Keratinocyte (primary cell): ENCODE measurements at places on chromosomes 3 and 15.
A peak's percentile ranks its signal among the peaks of the same experiment; 100 is the strongest.

DNA sequence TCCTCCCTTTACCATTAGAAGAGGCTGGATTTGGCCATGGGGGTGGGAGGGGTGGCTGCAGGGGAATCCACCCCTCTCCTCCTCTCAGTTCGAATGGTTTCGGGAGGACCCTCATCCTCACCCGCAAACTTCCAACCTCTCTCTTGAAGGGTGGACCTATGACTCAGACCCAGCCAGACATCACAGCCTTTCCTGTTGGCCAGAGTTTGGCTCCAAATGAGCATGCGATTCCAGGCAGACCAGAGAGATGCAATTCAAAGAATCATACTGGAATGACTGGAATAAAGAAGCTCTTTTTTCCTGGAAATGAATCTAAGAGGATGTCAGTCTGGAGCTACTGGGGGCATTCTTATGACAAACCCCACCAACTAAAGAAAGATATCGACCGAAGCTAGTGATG lies 516.7 kb upstream of the MDFIC2 start:
- DNase-seq: no peak

- DNase-seq: no peak
Measured at GRCh38 chr3:197337656-197338055, 39.2 kb upstream of the DLG1 start.

DNA sequence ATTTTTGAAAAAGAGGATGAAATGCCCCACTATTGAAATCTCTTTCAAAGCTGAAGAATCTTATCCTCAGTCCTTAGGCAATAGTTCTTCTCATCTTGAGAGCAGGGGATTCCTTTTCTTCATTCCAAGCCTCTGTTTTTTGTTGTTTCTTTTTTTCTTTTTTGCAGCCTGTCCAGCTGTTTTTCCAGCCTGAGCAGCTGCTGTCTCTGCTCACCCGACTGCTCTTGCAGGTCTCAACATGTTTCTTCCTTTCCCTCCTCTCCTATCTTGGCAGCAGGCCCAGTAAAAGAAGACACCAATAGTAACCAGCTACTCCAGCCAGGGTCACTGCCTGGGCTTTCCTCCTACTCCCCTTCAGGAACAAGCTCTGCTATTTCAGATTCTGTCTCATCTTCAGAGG lies 23.8 kb downstream of the MEX3B start:
- DNase-seq: peak; percentile 13

- DNase-seq: no peak
Measured at GRCh38 chr15:27686369-27686768, 412.7 kb downstream of the OCA2 start.

GRCh38 chr3:112302881-112303763 lies 9.1 kb upstream of the SLC9C1 start:
- no peak for DNase-seq

DNA sequence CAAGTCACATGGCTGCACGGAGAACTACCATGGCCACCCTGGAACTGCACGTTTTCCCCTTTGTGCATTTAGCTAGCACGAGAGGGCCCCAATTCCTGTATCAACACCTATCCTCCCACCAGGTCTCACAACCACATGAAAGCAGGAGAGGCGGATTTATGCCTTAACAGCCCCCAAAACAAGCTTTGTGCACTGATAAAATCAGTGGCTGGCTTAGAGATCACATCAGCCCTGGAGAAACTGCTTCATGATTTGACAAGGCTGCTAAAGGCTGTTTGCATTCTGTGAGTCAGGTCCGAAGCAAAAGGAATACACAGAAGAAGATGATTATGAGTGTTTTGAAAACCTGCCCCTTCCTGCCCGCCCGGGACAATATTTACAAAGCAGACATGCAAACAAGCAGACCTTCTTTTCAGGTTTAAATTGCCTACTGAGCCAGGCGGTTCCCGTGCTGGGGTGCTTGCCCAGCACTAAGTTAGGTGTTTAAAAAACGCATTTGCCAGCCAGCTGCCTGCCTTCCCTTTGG lies 25.9 kb downstream of the CEMIP start:
- DNase-seq: no peak

DNA sequence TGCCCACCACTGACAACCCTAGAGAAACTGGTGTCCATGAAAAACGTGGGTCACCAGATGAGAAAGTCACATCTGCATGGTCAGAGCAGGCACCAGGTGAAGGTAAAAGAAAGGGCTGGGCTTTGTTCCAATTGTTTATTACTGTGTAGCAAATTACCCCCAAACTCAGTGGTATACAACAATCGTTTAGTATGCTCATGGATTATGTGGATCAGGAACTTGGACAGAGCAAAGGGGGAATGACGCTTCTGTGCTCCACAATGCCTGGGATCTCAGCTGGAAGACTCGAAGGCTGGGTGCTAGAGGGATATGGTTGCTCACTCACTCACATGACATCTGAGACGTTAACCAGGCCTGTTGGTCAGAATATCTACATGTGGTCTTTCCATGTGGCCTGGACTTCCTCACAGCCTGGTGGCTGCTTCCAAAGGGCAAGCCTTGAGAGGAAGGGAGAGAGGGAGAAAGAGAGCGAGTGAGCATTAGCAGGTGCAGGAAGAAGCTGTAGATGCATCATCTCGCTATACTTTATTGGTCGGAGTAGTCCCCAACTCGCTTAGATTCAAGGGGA lies 44.9 kb downstream of the LPP start:
- no peak for DNase-seq

DNA sequence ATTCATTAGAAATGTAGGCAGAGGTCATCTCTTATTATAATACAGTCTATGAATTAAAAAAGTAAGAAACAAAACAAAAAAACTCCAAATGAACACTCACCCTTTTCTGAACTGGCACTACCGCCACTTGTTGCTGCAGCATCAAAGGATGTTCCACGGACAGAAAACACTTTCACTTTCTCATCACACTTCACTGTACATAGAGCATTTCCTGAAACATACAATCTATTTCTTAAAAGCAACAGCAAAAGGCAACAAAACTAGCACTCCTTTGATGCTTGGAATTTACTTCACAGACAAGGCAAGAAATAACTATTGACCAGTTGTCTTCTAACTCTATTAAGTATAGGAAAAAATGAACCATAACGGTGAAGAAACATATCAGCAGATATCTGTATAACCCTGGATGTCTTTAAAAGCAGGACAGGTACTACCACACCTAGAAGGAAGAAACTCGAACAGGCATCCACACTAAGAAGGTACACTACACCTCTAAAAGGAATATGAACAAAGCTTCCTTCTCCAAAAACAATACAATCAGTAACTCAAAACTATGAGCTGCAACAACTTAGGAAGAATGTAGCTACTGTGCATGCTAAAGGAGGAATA lies 24.9 kb downstream of the ETFA start:
- DNase-seq: no peak

GRCh38 chr3:154684021-154684420 lies 254.0 kb upstream of the GPR149 start:
- DNase-seq: no peak

DNA sequence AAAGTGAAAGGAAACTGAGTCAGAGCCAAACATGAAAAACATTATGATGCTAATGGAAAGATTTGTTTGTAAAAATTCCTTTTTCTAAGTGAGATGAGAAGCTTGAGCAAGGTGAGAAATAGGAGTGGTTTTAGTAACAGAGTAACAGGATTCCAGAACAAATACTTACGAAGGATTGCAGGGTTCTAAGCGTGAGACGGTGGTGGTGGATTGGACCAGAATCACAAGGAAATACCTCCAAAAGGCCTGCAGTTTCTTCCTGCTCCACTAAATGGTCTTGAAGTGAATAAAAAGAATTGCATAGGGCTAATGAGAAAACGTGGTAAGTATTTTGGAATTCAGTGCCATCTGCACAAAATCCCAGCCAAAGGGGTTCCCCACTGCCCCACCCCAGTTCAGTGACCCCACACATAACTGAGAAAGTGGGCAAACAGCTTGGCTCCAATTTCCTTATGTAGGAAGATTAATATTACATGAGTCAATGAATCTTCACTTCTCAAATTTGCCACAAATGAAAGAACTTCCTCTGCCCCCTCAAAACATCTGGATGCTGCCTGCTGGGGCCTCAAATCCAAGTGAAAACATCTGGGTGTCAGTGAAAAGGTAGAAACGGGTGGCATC lies 283.8 kb upstream of the NR2F2 start:
- no peak for DNase-seq

- DNase-seq: no peak
Measured at GRCh38 chr3:186895406-186895805, 34.9 kb upstream of the ST6GAL1 start.

GRCh38 chr3:23743141-23743784 lies 62.5 kb upstream of the UBE2E1 start:
- DNase-seq: no peak

GRCh38 chr3:164360738-164361406 lies 717.4 kb downstream of the SI start:
- no peak for DNase-seq

DNA sequence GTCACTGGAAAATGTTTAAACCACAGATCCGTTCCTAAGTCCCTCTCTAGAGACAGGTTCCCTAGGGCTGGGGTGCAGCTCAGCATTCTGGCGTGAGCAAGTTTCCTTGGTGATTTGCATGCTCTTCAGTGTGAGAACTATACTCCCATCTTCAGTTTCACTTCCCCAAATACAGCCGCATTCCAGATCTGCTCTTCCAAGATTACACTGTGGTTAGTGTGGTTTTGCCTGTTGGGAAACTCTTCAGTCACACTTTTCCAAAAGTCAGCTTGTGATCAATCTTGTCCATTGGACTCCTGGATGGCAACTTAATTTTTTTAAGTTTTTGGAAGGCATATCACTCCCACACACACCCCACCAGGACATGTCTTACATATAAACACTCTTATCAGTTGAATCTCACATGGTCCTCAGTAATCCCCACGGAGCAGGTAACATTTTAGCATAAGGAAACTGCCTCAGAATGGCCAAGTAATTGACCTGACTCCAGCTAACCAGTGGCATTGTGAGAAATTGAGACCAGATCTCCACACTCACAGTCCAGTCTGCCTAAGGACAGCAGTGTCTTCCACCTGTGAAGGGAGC lies 33.5 kb upstream of the PTPN23 start:
- no peak for DNase-seq

GRCh38 chr3:69012800-69013252 lies 658 bp downstream of the EOGT start:
- no peak for DNase-seq

- no peak for DNase-seq
Measured at GRCh38 chr3:39961230-39961629, 151.8 kb downstream of the MYRIP start.

DNA sequence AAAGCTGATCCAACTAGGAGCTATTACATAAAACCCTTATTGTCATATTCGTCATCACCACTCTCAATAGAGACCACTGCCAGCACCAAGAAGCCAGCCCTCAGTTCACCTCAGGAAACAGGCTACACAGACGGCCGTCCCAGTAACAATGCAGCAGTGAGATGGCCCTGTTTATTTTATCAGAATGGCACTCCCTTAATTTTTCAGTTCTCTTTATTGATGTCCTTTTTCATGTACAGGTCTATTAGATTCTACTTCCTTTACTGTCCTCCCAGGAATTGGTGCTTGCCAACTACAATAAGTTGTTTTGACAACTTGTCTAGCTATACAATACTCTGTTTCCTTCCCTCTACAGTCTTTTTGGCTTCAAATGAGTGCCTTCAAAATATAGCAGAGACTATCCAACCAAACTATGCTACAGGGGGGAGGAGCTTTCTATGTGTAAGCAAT lies 272.5 kb downstream of the ZBTB20 start:
- DNase-seq: no peak

DNA sequence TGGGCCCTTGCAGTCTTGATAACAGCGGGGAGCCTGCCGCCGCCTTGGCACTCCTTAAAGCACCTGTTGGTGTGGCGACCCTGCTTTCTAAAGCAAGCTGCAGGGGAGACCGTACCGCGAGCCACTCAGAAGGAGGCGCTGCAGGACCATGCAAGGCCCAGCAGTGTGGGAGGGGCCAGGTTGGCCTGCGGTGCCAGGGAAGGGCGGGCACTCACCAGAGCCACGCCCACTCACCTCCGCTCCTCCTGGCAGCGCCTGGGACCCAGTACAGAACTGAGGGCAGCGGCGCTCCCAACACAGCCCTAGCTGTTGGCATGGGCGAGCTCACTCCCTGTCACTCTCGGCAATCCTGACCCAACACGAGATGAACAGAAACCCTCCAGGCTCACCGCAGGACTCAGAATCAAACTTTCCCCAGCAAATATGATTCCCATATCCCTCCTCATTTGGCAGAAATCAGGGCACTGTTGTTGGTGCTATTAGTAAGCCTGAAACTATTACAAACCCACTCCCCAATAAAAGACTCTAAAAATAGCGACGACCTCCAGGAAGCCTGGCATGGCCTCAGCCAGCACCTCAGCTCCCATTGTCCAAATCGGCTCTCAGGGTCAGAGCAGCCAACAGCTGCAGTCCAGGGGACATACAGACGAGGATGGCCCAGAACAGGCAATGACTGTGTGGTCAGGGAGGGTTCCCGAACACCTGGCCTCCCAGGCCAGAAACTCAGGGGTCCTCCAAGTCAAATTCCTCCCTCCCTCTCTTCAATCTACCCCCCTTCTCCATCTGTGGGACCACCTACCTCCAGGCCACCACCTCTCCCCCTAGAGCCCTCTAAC lies 77.2 kb downstream of the TBC1D2B start:
- DNase-seq: no peak

- no peak for DNase-seq
Measured at GRCh38 chr3:95434491-95434890, 1371.6 kb downstream of the NSUN3 start.

- no peak for DNase-seq
Measured at GRCh38 chr3:151918253-151919029, 45.0 kb downstream of the SUCNR1 start.

DNA sequence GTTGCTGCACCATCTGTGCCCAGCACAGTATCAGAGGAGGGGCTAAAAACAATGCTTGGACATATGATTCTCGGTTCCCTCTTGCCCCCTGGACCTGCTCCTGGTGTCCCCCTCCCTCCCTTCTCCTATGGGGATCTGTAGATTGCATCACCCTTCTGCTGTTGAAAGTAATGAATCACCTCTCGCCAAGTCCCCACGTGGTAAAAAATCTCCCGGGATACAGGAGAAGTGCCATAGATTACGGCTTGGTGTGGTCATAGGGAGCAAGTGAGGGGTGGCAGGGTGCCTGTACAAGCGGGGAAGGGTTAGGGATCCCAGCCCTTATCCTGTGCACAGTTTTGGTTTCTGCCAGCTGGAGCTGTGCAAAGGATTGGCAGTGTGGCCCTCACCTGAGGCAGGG lies 37.7 kb downstream of the AMOTL2 start:
- DNase-seq: no peak

DNA sequence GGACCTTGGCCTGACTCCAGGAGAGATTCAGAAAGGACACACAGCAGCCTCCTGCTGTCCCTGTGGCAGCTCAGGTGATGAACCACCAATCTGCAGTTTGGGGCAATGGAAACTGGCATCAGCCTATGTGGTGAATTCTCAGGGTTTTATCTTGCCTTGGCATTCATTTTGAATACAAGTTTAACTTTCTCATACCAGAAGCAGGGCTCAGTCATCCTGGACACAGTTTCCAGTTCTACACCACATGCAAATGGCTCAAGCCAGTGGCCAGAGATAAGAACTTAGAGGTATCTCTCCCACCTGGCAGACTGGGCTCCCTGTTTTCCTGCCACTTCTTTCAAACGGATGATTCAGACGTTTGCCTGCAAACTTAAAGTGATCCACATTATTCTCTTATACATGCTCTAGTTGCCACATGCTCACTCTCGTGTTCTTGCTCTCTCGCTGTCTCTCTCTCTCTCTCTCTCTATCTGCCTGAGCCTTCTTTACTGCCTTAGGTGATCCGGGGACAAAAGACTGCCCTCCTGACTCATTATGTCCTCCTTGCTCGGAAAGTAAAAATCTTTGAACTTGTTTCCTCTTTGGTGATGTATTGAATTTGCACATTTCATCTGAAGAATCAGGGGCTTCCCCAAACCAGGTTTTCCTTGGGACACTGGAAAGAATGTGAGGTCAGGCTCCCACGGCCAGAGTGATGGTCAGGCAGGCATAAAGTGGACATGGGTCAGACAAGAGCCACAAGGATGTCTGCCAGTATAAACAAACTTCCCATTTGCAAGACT lies 99.6 kb upstream of the STT3B start:
- DNase-seq: no peak
